ENCODE measurements at places on chromosomes 2 and 18.

DNA sequence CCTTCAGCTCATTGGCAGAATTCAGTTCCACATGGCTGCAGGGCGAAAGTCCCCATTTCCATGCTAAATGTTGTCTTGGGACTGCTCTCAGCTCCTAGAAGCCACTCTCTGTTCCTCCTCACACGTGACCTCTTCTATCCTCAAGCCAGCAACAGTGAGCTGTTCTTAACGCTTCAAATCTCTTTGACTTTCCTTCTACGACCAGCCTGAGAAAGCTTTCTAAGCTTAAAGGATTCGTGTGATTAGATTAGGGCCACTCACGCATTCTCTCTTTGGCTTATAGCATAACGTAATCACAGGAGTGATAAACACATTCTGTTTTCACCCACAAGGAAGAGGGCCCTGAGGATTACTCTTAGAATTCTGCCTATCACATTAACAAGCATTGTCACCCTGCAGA lies 29.8 kb upstream of the LAMA1 start:
- no peak for DNase-seq

- no peak for DNase-seq
Observed at GRCh38 chr2:11343368-11343649, 1.1 kb downstream of the ROCK2 start.

DNA sequence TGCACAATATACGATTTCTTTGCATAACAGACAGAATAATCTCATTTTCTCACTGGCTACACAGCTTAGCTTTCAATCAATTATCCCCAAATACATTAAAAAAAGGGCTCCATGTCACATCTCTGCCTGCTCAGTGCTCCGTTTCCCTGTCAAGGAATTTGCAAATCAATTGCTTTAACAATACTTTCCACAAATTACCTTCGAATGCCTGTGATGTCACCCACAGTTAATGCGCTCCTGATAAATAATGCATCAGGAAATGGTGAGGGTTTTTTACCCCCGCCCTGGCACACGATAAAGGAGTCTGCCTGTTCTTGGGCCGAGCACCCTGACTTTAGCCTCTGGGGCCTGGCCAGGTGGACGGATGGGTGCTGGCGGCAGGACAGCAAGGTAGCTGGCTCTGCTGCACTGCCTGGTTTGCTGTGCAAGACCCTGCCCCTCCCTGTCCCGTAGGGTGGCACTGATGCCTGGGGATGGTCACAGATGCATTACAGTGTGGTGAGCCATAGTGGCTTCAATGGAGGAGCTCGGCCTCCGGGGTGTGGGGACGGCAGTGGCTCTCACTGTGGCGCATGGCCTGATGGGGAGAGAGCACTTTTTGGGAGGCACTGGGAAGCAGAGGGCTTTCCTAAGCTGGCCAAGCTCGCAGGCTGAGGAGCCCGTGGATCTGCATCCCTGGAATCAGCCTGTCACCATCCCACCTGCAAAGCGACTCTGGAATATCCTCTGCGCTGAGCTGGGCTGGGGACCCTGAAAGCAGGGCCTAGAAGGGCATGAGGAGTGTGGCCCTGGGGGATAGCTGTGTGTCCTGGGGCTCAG lies 88.3 kb upstream of the HS6ST1 start:
- DNase-seq = no peak

- peak; percentile 71 for DNase-seq
Observed at GRCh38 chr18:44679914-44680272, 795 bp upstream of the SETBP1 start.

DNA sequence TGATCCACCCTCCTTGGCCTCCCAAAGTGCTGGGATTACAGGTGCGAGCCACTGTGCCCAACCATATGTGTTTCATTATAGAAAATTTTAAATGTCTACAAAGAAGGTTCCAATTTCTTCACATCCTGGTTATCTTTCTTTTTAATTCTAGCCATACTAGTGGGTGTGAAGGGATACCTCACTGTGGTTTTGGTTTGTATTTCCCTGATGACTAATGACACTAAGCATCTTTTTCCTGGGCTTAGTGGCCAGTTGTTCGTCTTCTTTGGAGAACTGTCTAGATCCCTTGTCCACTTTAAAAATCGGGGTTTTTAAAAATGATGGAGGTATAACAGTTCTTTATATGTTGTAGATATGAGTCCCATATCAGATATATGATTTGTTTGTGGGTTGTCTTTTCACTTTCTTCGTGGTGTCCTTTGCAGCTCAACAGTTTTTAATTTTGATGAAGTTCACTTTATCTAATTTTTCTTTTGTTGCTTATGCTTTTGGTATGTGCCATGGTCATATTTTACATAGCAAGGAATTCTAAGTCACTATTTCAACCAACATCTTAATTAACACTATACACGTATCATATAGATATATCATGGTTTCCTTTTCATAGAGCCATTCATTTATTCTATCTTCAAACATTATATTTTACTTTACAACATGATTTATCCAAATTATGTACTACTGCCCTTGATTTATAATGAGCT lies 135.0 kb upstream of the RIOK3 start:
- DNase-seq = peak; percentile 30

DNA sequence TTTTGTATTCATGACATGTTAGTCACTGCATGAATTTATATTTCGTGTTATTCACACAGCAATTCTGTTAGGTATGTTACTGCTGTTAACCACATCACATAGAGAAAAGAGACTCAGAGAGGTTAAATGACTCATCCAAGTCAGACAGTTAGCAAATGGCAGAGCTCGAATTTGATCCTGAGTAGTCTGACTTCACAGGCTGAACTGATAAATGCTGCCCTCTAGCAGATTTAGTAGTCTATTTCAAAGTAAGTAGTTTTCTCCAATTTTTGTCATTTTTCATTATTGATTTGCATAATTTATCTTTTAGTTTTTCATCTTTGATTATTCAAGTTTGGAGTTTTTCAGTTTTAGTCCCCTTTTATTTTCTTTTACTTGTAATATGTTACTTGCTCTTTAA lies 58.3 kb downstream of the WDR7 start:
- DNase-seq = peak; percentile 76

DNA sequence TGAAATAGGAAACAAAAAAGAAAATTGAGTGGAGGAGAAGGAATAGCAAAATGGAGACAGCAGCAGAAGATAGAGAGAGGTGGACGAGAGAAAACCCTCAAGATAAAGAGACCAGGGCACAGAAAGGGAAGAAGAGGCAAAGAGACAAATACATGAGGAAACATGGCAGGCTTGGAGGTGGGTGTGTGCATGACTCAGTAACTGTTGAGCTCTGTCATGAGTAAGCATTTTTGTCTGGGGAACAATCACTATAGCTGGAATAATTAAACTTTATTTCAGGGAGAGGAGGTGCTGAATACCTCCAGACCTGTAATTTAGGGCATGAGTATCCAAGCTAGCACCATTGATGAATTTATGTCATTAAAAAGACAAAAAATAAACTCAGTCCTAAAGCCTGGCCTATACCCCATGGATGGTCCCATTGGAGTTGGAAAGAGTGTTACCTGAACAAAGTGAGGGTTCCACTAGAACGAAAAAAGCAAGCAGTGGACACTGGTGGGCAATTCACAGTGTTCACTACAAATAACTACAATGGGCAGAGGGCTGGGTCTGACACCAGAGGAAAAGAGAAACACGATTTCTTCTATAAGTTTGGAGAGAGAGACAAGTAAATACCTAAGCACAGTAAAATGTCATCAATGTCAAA lies 145.5 kb downstream of the ADCYAP1 start:
- DNase-seq = peak; percentile 66

DNA sequence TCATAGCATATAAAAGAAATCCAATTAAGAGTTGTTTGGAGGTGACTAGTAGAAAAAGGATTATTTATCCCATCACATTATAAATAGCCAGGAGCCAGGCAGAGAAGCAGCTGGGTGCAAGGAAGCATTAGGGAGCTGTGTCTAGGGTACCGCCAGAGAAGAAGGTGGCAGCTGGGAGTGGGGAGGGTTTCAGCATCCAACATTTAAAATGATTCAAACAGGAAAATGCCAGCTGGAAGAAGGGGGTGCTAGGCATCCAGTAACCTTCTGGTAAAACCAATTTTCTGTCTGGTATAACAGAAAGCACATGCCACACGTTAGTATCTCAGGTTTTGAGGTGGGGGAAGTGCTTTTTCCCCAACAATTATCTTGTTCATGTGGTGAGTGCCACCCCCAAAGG lies 452.4 kb downstream of the ZEB2 start:
- DNase-seq = peak; percentile 3

DNA sequence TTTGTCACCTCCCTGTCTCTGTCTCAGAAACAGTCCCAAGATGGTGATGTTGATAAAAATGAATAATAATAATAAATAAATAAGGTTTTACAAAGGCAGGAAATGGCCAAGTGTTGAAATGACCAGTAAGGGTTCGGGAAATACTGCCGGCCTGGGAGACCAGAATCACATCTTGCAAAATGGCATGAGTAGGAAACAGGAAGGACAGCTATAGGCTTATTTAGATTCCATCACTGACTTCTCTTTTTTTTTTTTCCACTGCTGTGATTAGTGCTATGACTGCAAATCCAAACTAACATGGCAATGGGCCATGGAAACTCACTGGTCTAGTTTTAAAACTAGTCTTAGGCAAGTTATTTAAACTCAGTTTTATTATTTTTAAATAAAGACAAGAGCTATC lies 60.6 kb downstream of the SCN1A start:
- DNase-seq = no peak

DNA sequence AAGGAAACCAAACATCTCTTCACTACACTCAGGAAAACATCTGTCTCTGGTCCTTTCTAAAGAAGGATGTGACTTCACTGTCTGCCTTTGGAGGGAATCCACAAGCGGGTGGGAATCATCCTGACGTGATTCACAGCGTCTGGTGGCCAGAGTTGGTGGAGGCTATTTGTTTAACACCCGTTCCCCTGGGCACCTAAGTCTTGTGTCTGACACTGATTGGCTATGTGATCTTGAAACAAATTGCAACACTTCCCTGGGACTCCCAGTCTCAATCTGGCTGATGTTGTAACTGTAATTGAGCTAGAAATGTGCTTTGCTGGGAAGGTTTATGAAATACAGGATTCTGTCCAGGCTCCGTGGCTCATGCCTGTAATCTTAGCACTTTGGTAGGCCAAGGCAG lies 28.8 kb upstream of the SIX3 start:
- DNase-seq = no peak

- no peak for DNase-seq
Observed at GRCh38 chr2:154142480-154142879, 270.8 kb downstream of the GALNT13 start.

GRCh38 chr2:108591163-108591562 lies 56.9 kb downstream of the LIMS1 start:
- DNase-seq = peak; percentile 82

DNA sequence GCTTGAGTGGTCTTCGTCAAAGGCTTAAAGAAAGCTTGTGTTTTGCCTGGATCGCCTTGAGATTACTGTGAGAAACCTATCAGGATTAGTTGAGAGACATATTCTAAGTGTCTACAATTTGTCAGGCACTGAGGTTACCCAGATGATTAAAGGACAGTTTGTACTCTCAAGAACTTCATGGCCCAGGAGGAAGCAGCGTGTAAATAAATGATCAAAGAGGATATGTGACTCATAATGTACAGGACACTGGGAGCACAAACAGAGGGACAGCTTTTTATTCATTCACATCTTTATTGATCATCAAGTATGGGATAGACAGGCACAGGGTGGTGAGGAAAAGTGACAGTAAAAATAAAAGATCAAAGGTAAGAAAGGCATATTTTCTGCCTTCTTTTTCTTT lies 152.6 kb upstream of the FSHR start:
- DNase-seq = no peak

DNA sequence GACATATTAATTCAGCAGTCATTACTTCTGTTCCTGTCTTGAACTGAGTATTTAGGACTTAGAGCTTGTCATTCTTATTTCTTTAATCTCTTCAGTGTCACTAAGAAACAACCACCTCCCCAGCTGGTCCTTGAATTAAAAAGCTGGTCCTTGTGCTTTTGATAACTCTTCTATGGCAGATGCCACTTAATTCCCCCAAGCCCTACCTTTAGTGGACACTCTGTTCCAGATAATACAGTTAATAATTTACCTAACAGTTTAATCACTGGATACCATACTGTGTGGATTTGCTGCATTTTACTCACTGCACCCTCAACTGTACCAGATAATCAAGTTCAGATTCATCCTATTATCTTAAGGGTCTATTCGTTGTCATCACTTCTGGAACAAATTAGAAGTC lies 73.1 kb downstream of the SKA1 start:
- no peak for DNase-seq

DNA sequence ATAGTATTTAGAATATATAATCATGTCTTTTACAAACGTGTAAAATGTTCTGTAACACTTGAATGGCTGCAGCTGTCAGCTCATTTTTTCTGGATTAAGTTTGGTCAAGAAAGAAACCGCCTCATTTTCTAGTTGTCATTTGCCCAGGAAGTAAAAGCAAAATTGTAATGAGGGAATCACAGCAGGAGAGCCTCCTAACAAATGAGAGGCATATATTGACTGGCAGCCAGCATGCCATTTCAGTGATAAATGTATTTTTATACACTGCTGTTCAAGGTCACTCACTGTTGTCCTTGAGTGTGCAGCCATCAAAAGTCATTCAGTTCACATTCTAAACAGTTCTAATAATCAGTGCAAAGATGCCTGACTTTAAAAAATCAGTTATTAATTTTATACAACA lies 144.3 kb upstream of the BOD1L2 start:
- no peak for DNase-seq

- DNase-seq = no peak
Observed at GRCh38 chr2:160227293-160227915, 27.3 kb upstream of the ITGB6 start.

- DNase-seq = peak; percentile 85
Observed at GRCh38 chr2:206915121-206915520, 24.2 kb upstream of the CPO start.

DNA sequence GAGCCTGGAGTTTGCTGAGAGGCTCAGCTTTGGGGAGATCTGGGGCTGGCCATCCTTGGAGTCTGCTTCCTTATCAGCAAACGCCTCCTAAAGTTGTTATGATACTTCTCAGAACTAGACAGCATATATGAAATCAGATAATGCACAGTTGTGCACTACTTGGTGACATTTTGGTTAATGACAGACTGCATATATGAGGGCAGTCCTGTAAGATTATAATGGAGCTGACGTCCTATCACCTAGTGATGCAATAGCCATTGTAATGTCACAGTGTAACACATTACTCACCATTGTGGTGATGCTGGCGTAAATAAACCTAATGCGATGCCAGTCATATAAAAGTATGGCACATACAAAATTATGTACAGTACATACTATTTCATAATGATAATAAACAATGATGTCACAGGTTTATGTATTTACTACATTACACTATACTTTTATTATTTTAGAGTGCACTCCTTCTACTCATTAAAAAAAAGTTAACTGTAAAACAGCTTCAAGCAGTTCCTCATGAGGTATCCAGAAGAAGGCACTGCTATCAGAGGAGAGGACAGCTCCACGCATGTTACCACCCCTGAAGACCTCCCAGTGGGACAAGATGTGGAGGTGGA lies 298.1 kb upstream of the REV1 start:
- peak; percentile 9 for DNase-seq

GRCh38 chr18:26745288-26746181 lies 120.0 kb downstream of the AQP4 start:
- no peak for DNase-seq

- no peak for DNase-seq
Observed at GRCh38 chr2:129884221-129884786, 95.2 kb upstream of the RAB6C start.
